ENCODE measurements at places on chromosomes 4 and X.

GRCh38 chr4:145186729-145187128 lies 6.3 kb upstream of the OTUD4 start:
- no peak for DNase-seq

- DNase-seq, result no peak
Observed at GRCh38 chr4:83054928-83055327, 19.9 kb downstream of the COPS4 start.

DNA sequence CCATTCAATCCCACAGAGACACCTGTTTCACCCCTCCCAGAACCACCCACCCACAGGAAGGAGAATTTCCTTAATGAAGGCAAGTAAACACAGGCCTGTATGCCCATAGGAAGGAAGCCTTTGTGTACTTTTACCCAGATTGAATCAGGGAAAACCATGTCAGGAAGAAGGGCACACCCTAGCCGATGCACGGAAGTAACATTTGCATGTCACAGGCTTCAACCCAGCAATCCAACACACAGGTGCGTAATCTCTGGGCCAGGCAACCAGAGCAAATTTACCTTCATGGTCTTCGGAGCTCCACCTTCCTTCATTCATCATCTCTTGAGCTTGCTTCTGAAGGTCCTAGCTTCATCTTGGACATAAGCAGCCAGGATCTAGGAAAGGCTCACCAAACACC lies 206.3 kb downstream of the SHROOM3 start:
- no peak for DNase-seq

DNA sequence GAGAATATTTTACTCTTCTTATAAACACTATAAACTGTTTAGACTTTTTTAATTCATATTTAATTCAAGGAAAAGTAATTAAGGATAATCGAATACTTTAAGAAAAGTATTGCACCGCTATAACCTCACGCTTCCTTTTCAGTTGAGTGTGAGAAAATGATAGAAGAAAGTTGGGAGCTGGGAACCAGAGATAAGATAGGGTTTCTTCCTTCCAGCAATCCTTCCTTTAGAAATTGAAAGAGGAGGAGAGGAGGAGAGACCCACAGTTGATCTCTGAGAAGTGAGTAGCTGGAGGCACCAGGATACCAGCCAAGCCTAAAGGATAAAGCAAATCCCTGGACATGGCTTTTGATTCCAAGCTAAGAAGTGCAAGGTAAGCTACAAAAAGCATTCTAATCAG lies 242.3 kb upstream of the NOCT start:
- DNase-seq, result no peak

- no peak for DNase-seq
Observed at GRCh38 chrX:12867685-12868084, 813 bp downstream of the TLR7 start.
